HFFc6 (cell line): ENCODE measurements at places on chromosomes 6 and 20.

DNA sequence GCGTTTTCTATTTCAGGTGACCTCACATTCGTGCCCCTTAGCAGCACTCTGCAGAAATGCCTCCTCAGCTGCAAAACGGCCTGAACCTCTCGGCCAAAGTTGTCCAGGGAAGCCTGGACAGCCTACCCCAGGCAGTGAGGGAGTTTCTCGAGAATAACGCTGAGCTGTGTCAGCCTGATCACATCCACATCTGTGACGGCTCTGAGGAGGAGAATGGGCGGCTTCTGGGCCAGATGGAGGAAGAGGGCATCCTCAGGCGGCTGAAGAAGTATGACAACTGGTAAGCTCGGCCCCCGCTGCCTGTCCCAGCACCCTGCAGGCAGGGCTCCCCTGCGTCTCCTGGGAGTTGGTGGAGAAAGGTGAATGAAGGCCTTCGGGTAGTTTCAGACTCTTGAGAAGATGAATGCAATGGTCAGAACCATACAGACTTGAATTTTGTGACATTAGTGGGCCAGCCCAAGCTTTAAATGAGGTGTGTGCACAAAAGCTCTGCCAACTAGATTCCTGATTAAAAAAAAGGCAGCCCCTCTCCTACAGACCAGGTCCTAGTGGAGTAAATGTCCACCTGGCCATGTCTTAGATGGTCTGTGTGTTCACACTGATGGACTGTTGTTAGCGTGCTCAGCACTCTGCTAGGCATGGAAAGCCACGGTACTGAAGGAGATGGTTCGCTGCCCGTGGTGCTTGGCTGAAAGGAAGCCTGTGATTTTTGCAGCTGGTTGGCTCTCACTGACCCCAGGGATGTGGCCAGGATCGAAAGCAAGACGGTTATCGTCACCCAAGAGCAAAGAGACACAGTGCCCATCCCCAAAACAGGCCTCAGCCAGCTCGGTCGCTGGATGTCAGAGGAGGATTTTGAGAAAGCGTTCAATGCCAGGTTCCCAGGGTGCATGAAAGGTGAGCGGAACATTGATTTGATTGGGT, 708 bp downstream of the PCK1 start:
- no peak for DNase-seq

- no peak for DNase-seq
These were observed 89.7 kb downstream of the PREP start for GRCh38 chr6:105313211-105313610.

DNA sequence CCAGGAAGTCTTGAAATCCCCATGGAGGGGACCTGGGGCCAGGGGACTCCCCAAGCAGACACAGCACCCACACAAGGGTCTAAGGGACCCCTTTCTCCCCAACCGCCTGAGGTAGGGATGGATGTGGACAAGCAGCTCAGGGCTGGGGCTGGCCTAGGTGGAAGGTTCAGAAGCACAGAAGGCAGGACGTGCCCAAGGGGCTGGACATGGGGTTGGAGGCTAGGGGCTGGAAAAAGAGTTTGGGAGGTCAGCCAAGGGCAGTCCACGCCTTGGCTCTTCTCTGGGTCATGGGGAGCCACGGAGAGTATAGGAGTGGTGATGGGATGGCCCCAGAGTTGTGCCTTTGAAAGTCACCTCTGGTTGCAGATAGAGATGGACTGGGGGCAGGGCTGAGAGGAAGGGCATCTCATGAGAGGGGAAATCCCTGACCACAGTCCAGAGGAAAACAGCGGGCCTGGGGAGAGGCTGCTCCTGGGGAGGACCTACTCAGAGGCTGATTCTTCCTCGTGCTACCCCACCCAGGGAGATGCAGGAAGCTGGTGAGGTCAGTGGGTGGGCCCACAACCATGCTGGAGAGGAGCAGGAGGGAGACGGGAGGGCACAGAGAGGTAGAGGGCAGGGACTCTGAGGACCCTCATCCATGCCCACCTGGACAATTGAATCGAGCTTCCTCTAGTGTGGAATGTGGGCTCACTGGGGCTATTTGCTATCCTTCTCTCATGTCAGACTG, 2.5 kb upstream of the HSPA12B start:
- DNase-seq, result no peak

- DNase-seq, result no peak
These were observed 81.6 kb downstream of the MRPL14 start for GRCh38 chr6:44045672-44046015.

- DNase-seq, result no peak
These were observed 41.2 kb downstream of the PTPRK start for GRCh38 chr6:128479048-128479666.

DNA sequence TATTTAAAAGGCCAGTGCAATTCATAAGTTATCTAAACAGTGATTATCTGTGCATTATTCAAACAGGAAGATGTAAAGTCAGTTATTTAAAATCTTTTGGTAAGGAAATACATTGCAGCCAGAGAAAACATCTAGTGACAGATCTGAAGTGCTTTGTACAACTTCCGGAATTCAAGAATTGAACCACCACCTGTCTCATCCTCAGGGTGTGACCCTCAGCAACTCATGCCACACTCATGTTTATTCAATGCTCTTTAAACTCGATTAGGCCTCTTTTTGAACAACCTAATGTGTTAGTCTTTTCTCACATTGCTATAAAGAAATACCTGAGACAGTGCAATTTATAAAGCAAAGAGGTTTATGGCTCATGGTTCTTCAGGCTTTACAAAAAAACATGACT, 62.6 kb upstream of the GGTLC1 start:
- DNase-seq, result no peak
